ENCODE measurements at places on chromosomes 3 and 15. TPM values are rescaled to one million over a fixed set of nuclear protein-coding genes. Genes with fewer than 3 reads are reported as not detected.

The CACNA1D gene
- 20.9 TPM for total RNA-seq

The ASB14 gene
- not detected for total RNA-seq

The PLCB2 gene
- total RNA-seq: 3.0 TPM

The TP63 gene
- total RNA-seq: 0.25 TPM

The CYP1A2 gene
- not detected for total RNA-seq

The NEDD4 gene
- total RNA-seq: 4.2 TPM

The PRR23B gene
- total RNA-seq: not detected

The SIDT1 gene
- 3.7 TPM for total RNA-seq

The ERC2 gene
- 58.3 TPM for total RNA-seq

The NMD3 gene
- total RNA-seq: 51.4 TPM

The LYZL4 gene
- total RNA-seq: not detected

The ZSCAN2 gene
- total RNA-seq: 25.1 TPM

The ADAMTS9 gene
- 20.7 TPM for total RNA-seq
